Right atrium auricular region (tissue), 2 donors: ENCODE measurements at places on chromosomes 16 and 17.

GRCh38 chr16:89402962-89403361, 87.4 kb downstream of the ANKRD11 start:
- no peak for DNase-seq

DNA sequence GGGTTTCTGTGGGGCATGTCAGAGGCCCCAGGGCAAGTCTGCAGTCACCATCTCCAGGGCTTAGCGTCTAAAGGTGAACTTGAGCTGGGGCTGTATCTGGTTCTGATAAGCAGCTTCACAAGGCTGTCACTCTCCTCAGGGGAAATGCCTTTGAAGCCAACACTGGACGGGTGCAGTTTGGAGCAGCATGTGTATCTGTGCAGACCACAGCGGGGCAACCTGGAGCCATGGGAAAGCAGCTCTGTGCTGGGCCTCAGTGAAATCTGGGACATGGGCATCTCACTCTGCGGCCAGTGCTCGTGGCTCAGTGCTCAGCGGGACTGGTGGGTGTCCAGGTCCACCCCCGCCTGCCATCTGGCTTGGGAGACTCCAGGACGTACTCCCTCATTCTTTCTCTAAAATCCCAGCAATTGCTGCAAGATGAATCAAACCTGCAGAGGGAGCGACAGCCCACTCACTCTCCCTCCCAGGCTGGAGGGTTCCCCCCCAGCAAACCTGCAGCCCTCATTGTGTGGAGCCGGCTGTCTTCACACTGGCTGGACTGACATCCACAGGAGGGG, 63.5 kb downstream of the PRMT7 start:
- no peak for DNase-seq

DNA sequence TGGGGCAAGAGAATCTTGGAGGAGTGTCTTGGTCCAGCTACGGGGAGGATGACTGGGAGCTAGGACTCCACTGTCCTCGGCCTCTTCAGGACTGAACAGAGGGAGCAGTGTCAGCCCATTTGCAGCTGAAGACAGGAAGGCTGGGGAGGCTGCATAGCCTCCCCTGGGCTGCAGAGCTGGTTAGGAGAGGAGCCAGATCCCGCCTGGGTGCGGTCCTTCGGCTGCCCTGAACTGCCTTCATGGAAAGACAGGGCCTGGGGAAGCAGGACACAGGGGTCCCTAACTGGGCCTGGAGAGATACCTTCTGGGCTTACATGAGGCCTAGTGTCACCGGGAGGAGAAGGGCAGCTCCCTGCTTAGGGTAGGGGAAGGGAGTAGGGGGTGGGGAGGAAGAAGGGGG, 26.6 kb downstream of the UNC13D start:
- DNase-seq = no peak

DNA sequence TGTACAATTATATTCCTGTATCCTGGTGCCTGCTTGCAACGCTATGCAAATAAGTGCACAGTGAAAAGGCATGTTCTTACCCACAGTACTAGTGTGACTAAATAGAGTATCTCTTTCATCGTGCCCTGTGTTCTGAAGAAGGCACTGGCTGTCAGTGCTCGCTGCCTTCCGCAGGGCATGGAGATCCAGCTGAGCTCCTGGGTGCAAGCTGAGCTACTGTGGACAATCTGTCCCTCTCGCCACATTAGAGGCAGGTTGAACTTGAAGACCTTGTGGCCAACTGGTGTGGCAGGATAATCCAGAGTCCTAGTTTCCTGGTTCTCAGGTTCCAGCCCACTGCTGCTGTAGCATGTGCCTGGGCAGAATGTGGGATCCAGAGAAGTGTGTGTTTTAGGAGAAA, 1.9 kb upstream of the ST6GALNAC1 start:
- DNase-seq = no peak

GRCh38 chr16:78503602-78504001, 404.1 kb downstream of the WWOX start:
- DNase-seq = peak; percentile 69

GRCh38 chr16:386641-387156, 4.9 kb upstream of the PGAP6 start:
- DNase-seq = no peak

DNA sequence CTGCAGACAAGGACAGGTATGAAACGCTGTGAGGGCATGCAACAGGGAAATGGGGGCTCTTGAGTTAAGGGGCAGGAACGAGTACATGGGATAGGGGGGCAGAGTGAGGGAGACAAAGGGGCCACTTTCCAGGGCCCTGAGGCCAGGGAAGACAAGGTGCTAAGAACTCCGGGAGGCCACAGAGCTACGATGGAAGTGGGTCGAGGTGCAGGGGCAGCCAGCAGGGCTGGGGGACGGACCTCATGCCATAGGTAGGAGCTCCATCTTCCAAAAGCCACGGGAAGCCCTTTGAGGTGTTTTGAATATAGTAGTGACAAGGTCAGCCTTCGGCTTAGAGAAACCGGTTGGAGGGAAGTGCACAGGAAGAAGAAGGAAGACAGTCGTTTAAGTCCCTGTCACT, 35.6 kb downstream of the RBFOX3 start:
- no peak for DNase-seq

DNA sequence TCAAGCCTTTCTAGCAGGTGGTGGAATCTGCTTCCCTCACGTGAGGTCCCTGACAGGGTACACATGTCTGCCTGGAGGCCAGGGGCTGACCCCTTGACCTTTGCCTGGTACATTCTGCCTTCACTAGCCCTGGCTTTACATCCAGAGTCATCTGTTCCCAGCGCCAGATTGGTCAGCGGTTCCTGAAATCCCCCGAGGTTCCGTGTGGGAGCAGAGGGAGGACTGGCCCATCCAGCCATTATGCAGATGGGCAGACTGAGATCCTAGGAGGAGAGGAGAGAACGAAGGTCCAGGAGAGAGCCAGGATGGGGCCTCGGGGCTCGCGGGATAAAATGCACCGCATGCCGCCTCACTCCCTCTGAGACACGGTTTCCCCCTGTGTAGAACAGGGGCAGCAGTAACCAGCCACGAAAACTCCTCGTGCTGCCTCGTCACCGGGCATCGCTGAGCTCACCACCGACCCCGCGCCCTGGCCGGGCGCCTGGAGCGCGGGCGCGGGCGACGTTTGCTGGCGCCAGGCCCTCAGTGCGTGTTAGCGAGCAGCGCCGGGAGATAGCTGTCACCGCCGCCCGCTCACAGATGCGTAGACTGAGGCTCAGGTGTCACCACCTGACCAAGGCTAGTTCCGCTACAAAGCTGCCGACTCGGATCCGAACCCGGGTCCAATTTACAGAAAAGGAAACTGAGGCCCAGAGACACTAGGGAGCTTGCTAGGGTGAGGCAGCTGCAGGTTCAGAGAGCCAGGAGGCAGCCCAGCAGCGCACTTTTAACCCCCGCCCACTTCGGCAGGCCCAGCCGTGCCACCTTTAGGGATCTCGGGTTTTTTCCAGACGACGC, 811 bp upstream of the MAP2K3 start:
- no peak for DNase-seq

DNA sequence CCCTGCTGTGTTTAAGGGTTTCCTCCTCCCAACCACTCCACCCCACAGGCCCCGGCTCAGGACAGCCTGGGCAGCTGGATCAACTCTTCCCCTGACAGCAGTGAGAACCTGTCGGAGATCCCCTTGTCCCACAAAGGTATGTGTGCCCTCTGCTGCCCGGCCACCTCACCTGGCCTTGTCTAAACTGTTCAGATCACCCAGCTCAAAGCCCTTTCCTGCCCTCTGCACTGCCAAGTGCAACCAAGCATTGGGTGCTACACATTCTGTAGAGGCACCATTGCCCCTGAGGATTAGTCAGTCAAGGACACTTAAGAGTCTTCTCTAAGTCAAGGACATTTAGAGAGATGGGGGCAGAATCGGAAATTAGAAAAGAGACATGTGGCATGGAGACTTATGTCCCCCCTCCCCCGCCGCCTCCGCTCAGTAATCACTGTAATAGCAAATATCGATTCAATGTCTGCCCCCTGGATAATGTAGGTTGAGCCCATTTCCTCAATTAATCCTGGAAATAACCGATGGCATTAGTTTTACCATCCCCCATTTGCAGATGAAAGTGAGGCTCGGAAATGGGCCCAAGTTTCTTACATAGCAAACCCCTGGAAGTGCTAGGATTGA, 8.1 kb downstream of the BTBD17 start:
- DNase-seq = no peak

DNA sequence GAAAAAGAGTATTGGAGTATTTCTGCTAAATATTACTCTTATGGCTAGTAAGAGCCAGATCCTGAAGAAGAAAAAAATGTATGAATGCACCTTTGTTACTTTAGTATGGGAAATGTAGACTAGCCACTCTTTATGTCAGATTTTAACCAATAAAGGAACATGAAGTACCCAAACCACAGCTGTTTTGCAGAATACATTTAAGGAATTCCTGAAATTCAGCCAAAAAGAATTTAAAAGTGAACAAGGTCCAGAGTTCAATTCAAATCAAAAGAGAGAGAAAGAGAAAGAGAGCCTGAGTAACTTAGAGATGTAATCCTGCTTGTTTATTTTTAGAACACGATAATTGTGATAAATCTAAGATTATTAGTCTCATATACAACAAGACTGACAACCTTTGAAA, 1.2 kb downstream of the KCNJ16 start:
- DNase-seq = no peak

DNA sequence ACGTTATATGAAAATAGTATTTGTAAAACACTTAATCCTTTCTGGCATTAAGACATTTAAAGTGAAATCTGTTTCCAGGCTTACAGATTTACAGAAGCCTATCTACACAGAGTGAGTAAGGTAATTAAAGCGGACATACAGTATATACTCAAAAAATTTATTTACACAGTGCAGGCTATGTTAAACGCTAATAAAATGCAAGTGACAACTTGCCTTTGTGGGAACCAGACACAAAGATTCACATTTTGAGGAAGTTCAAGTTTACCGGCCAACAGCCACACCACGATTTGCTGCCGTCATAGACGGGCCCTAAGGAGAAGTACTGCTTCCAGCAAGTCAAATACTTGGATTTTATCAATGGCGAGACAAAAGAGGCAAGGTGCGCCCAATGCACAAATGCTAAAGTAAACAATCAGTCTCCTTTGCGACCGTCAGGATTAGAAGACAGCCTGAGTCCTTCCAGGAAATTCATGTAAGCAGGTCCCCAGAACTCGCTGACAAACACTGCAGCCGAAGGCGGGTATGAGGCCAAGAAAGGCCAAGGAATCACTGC, 801 bp downstream of the VPS35 start:
- no peak for DNase-seq

DNA sequence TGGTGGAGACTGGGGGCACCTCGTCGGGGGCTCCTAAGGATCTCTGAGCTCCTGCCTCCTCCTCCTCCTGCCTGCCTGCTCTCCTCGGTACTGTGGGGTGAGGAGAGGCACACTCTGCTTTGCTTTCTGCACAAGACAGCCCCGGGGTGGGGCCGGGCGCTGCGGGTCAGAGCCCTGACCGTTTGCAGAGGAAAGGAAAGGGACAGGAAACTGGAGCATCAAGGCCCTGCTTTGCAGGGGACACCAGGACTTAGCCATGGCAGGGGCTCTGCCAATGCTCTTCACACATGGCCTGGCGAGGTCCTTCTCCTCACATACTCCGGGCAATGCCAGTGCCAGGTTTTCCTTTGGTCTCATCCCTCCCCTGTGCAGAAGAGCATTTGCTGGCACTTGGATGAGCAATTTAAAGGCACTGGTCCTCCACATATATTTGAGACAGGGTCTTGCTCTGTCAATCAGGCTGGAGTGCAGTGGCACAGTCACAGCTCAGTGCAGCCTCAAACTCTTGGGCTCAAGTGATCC, 23.8 kb upstream of the DOC2B start:
- DNase-seq = no peak

- DNase-seq = no peak
These were observed 26.0 kb downstream of the C16orf74 start for GRCh38 chr16:85724936-85725335.

GRCh38 chr16:88385831-88386815, 3.4 kb downstream of the ZNF469 start:
- DNase-seq = no peak

DNA sequence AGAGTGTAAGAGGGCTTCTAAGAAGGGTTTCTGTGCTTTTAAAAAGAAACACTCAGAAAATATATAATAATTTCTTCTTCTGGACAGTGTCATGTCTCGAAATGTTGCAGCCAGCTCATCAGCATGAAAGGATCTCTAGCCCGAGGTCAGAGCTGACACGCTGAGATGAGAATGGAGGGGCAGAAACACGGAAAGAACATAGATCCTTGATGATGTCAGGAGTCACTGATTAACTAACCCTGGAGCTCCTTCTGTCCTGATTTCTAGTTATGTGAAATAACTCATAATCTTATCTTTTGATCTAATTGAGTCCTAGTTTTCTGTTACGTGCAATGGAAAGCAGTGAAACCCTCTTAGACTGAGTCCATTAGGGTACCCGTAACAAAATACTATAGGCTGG, 10.3 kb upstream of the TOX3 start:
- DNase-seq = no peak

DNA sequence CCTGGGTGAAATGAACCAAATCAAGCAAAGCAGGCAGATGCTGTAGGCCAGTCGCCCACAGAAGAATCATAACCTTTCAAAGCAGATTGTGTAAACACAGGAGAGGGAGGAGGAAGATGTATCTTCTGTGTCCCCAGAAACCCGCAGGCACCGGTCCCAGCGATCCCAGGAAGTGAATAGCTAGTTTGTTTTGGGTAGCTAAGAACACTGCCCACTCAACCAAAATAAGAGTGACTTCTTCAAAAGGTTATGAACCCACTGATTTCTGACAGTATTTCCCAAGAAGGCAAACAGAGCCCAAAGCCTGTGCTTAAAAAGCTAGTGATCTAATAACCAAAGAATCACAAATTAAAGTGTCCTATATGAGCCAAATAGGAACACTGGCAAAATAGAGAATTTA, 67.8 kb downstream of the GRIN2A start:
- DNase-seq = no peak

DNA sequence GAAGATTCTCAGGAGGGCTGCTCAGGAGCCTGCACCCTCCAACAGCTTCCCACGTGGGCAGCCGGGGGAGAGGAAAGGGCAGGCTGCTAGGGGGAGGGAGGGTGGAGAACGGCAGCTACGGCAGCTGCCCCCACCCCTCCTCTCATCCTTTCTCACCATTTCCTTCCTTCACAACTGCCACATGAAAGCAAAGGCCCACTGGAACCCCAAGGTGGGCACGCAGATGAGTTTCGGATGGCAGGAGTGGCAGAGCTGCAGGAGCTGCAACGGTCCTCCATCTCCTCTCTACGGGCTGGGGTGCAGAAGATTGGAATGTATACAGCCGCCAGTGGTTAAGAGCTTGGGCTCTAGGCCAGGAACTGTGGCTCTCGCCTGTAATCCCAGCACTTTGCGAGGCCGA, 77.7 kb downstream of the GAS7 start:
- DNase-seq = no peak

- no peak for DNase-seq
These were observed 62.0 kb upstream of the MARCHF10 start for GRCh38 chr17:62870030-62870541.

GRCh38 chr17:78414178-78415162, 36.0 kb downstream of the PGS1 start:
- no peak for DNase-seq
